ENCODE measurements at places on chromosomes 5 and 9. TPM values are rescaled to one million over a fixed set of nuclear protein-coding genes. Genes with fewer than 3 reads are reported as not detected.

- DNase-seq = no peak
Measured at GRCh38 chr5:118698774-118699173, 289.6 kb downstream of the DTWD2 start.

ARL14EPL gene
- not detected for total RNA-seq

ANKRD18A gene
- total RNA-seq = not detected

DNA sequence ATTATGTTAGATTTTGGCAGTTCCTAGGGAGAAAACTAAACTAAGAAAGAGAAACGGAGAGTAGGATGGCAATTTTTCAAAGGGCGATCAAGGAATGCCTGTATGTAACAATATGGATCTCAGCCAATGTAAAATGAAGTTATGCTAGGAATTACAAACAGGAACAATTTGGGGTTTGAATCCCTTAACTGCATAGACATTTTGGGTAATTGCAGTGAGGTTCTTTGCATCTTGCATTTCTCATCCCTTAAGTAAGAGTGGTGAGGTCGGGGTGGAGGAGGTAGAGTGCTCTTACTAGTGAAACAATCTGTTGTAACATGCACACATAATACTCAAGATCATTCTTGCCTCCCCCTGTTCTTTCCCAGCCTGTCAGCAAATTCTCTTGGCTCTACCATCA, 137.6 kb downstream of the NPR3 start:
- no peak for DNase-seq

GRCh38 chr5:568061-568781, 43.9 kb upstream of the CEP72 start:
- DNase-seq = no peak

GRXCR2 gene
- total RNA-seq = not detected

DNA sequence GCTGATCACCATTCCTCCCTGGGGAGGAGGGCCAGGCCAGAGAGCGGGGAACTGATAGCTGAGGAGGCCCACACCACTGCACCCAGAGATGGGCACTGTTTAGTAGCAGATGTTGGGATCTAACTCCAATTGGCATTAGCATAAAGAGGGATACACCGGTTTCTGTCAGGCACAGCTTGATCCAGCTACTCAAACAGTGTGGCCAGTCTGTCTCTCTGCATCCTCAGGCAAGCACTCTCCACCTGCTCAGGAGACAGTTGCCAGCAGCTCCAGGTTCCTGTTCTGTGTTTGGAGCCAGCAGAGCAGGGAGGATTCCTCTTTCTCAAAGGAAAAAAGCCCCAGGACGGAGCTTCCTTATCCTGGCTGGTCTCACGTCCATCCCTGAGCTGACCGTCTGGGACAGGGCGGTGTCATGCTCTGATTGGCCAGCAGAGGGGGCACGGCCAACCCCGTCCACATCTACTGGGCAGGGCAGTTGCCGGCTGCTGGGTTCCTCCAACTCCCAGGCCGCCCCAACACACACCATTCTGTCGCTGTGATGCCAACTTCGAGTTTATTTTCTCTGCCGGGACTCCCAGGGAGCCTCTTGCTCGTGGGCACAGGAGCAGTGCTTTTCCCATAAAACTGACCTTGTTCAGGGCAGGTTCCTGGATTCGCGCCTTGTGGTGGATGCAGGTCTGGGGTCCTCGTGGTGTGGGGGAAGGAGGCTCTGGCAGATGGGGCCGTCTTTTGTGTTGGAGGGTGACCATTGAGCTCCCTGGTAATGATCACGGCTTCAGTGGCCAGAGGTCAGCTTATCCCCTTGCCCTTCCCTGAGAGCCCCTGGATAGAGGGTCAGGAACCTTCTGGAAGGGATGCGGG, 47.9 kb downstream of the COL5A1 start:
- peak; percentile 36 for DNase-seq

- no peak for DNase-seq
Measured at GRCh38 chr9:123343443-123344191, 12.4 kb upstream of the CRB2 start.

- DNase-seq = no peak
Measured at GRCh38 chr9:120892748-120893610, 16.0 kb upstream of the PHF19 start.

DNA sequence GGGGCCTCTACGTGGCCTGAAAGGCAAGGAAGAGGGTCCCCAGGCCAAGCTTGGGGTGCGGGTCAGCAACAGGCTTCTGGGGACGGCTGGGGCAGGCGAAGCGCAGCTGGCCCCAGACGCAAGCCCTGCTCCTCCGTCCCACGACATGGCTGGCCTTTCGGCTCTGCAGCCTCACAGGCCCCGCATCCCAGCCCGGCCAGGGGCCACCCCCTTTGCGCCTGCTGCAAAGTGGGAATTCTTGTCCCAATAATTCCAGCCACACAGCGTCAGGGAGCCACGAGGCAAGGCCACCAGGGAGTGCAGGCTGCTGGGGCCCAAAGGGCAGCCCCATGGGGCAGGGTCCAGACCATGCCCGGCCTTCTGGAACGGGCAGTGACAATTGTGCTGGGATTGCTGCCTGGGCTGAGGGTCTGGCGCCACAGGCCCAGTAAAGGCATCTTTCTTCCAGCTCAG, 1.1 kb upstream of the ENTPD2 start:
- no peak for DNase-seq

PHYHD1 gene
- 21.1 TPM for total RNA-seq

FBLL1 gene
- total RNA-seq = not detected

- no peak for DNase-seq
Measured at GRCh38 chr9:106892632-106893031, 29.7 kb downstream of the ZNF462 start.

DNAJB5 gene
- 51.0 TPM for total RNA-seq

GRCh38 chr5:137129886-137130680, 369.0 kb downstream of the SPOCK1 start:
- DNase-seq = no peak

ECSCR gene
- 35.6 TPM for total RNA-seq

GRCh38 chr5:12772276-12772675, 868.0 kb upstream of the CTNND2 start:
- DNase-seq = no peak

DNA sequence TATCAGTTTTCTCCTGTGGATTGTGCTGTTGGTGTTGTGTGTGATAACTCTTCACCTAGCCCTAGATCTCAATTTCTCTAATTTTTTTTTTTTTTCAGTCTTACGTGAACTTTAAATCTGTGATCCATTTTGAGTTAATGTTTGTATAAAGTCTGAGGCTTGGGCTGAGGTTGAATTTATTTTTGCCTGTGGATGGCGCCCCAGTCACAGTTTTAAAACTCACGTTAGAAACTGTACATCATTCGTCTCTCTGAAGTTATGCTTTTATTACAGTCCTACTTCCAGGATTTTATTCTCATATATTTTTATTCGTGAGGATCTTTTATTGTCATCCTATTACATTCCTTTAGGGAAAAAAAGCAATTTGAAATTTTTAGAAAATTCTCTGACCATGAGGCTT, 103.1 kb downstream of the EHMT1 start:
- no peak for DNase-seq

GARIN3 gene
- total RNA-seq = not detected

Measured in thoracic aorta (tissue), 2 donors.